Activated T-helper 1 cell treated with anti-CD3 and anti-CD28 coated beads, Interleukin-2, amount 50 U/mL, for 16 hours (primary cell): ENCODE measurements at places on chromosomes 12 and 14.

DNA sequence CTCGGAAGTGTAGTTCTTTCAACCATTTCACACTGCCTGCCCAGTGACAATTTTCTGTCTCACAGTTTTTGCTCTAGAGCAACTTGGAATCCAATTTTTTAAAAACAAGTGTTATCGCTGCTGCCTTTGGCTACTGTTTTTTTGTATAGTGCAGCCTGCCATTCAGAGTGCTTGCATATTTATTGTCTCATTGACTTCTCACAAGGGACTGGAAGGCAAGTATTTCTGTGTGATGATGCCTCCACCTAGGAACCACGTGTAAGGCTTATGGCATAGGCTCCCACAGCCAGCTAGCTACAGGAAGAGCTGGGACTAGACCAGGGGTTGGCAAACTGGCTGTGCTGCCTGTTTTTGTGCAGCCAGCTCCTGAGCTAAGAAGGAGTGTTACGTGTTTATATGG is 903 bp downstream of the PARPBP start:
- no peak for DNase-seq

DNA sequence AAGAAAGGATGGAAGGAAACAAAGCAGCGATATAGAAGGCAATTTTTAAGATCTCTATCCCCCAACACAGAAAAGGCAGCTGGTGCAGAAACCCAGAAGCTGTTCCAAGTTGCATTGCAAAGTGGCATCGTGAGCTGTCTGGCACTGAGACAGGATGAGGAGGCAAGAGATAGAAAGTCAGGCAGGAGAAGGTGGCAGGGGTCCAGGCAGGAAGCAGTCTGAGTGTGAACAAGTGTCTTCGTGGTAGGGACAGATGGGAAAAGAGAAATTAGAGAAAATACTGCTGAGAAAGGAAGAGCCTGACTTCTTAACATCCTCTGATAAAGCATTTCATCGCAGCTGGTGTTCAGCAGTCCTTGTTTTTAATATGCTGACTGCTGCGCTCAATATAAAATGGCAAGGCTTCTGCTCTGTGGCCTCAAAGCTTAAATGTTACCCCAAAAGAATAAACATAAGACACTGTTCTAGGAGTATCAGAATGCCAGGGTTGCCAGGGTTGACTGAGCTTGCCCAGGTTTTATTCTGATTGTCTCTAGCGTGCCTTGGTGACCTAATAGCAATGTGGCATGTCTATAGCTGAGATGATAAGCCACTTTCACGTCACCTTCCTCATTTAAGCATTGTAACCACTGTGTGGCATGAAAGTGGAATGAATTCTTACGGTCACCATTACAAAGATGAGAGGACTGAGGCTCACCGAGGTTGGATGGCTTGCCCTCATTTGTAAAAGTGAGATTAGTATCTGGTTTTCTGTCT is 397.6 kb downstream of the NUAK1 start:
- DNase-seq: no peak

DNA sequence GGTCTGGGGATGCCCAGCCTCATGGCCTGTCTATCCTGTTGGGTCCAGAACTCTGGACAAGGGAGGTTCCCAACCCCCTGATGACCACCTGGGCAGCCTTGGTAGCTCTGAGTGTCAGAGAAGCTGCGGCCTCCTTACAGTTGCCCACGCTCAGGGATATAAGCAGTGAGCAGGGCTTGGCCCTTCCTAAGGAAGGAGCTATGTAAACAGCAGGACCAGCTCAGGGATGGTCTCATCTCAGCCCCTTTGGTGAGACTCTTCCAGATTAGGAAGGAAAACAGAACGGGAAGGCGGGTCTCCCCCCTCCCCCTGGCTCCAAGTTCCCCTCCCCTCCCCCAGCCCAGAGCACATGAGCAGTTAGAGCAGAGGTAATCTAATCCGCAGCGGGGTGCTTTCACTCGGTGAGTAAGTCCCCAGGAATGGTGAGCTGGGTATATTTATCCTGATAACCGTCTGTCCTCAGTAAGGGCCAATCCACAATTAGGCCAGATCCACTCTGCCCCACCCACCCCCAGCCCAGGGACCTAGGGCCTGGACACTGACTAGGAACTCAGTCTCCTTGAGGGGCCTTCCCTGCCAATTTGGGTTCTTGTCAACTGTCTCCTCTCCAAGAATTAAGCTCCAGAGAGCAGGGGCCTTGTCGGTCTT is 29.5 kb upstream of the RPLP0 start:
- no peak for DNase-seq

- no peak for DNase-seq
Measured at GRCh38 chr14:47261350-47261749, 414.1 kb downstream of the MDGA2 start.

DNA sequence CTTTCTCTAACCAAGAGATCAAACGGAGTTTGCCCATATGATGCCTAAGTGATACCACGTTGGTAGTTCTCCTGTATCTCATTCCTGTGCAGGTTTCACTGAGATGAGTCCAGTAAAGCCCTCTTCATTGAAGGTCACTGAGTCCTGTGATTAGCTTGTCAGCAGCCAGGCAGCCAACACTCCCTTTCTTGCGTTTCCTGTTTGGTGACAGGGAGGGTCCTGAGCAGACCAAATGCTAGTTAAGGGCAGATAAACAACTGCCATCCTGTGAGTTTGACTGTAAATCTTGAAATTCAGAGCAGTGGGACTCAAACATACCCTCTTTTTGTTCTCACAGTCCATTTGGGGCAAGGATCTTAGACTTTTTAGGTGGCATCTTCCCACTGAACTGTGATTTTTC is 39.4 kb downstream of the ZNF641 start:
- no peak for DNase-seq

- DNase-seq: no peak
Measured at GRCh38 chr12:47346251-47347019, 266.7 kb upstream of the AMIGO2 start.

DNA sequence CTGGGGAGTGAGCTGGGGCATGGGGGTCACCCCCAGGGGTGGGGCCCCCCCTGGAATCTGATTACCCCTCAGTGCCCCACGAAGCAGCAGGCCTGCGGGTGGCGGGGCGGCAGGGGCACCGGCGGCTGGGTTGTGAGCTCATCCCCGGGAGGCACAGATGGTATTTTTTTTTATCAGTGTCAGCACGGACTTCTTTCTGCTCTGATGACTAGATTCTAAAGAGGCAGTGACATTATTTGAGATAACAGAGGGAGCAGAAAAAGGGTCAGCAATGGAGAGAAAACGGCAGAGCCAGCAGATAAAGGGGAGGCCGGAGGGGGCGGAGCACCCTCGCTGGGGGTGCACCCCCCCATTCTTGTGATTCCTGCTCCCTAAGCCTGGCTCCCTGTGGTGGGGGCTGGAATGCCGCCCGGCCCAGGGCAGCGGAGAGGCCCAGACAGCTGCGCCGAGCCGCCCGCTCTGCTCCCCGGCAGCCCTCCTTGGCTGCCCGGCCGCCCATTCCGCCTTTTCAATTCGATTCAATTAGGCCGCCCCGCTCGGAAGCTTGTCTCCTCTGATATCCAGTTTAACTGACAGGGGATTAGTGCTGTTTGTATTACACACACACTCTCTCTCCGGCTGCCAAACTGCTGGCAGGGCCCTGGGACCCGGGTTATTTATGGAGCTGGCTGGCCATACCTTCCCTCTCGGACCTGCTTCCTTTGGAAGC is 32.9 kb downstream of the MVK start:
- DNase-seq: no peak

- no peak for DNase-seq
Measured at GRCh38 chr12:121579190-121579791, 1.5 kb downstream of the KDM2B start.

DNA sequence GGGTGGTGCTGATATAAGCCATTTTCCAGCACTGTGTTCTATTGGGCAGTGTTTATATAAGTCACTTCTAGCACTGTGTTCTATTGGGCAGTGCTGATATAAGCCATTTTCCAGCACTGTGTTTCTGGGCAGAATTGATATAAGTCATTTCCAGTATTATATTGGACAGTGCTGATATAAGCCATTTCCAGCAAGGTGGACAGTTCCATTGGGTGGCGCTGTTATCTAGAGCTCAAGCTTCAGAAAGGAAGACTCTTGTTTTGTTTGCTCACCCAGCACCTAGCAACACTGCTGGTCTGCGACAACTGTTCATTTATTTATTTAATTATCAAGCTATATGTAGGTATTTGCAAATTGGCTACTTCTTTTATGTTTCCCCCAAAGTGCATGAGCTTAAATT is 690.3 kb downstream of the AACS start:
- DNase-seq: no peak

GRCh38 chr12:95118788-95119179 is 45.4 kb upstream of the NR2C1 start:
- no peak for DNase-seq

- no peak for DNase-seq
Measured at GRCh38 chr14:69711477-69711876, 55.5 kb upstream of the SRSF5 start.

GRCh38 chr14:56487090-56487667 is 92.4 kb upstream of the TMEM260 start:
- no peak for DNase-seq

- no peak for DNase-seq
Measured at GRCh38 chr14:88140874-88141273, 135.9 kb downstream of the GPR65 start.

DNA sequence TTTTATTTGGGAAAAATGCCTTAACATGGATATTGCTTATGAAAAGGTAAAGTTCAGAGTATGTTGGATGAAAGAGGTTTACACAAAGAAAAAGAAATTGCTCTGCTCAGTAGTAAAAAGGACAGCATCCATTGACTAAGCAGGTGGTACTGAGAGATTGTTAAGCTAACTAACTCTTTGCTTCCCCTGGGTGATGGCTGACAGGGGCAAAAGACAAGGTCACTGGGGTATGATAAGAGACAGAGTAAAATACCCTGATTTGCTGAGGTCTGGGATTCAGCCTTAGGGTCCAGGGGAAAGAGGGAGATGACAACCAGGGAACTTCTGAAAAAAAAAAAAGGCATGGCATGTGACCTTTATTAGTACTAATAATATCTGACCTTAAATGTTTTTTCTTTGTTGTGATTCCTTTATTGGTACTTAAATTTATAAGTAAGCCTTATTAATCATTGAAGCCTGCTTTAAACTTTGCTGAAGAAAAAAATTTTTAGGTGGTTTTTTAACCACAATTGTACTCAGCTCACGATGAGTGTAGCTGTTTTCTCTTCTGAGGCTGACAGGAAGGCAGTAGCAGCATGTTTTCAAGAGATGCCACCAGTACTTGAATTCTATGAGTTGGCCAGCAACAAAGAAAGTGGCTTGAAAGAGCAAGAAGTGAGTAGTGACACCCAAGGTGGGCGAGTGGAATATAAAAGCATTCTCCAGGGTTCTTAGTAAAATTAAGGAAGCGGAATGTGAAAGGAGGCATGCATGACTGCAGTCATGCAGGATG is 43.7 kb upstream of the KITLG start:
- no peak for DNase-seq

- no peak for DNase-seq
Measured at GRCh38 chr12:54368025-54368708, 3.9 kb upstream of the GPR84 start.

GRCh38 chr12:92193846-92194245 is 48.2 kb upstream of the BTG1 start:
- no peak for DNase-seq

DNA sequence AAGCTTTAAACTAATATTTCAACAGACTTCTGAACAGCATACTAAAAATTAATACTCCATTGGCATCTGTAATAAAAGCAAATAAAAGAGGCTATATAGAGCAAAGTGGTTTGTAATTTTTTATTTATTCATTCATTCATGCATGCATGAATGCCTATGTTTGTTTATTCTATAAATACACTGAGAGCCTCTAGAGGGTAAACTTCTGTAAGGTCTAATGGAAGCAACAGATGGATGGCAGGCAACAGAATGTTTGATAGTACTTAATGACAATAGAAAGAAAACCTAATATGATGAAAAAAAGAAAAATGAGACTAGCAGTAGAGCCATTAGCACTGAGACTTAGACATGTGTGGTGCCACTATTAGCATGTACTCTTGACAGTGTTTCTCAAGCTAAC is 253.1 kb downstream of the CCDC91 start:
- DNase-seq: no peak

- no peak for DNase-seq
Measured at GRCh38 chr12:106766393-106766826, 8.1 kb upstream of the RIC8B start.

DNA sequence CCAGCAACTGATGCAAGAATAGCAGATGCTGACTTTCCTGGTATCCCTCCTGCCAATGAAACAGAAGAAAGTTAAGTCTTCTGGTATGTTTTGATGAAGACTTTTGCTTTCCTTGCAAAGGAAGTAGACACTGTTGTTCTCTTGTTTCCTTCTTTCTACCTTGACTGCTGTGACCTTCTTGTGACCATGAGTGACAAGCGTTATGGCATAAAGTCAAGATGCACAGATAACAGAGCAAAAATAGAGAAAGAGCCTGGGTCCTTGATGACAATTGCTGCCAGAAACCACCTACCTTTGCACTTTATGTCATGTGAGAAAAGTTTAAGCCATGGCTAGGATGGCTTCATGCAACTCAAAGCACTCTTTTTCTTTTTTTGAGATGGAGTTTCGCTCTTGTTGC is 49.2 kb upstream of the LTA4H start:
- DNase-seq: no peak

DNA sequence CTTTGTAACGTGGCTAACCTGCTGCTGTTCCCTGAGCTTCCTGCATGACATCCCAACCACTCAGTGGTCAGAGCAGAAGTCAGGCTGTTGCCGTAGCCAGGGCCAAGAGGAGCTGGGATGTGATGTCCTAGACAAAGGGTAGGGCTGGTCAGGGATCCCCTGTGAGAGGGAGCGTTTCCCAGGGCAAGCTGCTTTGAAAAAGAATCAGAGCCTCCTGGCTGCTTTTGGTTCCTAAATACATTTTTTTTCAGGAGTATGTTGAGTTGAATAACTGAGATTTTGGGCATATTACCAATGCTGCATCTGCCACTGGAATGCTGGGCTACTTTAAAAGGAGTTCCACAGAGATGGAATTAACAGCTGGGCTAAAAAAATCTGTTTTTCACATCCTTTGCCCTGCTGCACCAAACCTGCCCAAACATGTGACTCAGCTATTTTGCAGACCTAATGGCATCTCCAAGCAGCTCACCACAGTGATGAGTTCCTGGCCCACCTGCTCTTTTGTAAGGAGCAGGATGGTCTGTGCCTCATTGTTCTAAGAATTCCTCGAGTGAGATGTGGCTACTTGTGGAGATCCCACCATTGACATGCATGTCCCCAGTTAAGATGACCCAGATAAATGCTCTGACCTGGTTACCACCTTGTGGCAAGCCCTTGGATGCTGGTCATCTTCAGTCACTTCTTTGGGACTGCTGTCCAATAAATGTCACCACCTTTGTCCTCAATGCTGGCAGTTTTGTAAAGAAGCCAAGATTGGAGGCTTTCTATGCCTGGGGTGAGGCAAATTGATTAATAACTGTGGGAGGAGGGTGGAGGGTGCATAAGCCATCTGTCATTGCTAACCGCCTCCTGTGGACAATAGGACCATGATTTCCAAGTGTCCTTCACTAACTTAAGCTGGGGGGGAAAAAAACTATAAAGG is 24.1 kb downstream of the ANKRD13A start:
- no peak for DNase-seq
